ENCODE measurements at places on chromosomes 3 and 15.

- no peak for DNase-seq
Observed at GRCh38 chr15:91891788-91892345, 38.4 kb downstream of the SLCO3A1 start.

- no peak for DNase-seq
Observed at GRCh38 chr3:63309768-63310167, 31.7 kb downstream of the SYNPR start.

- no peak for DNase-seq
Observed at GRCh38 chr3:73423116-73423515, 201.6 kb downstream of the PDZRN3 start.

DNA sequence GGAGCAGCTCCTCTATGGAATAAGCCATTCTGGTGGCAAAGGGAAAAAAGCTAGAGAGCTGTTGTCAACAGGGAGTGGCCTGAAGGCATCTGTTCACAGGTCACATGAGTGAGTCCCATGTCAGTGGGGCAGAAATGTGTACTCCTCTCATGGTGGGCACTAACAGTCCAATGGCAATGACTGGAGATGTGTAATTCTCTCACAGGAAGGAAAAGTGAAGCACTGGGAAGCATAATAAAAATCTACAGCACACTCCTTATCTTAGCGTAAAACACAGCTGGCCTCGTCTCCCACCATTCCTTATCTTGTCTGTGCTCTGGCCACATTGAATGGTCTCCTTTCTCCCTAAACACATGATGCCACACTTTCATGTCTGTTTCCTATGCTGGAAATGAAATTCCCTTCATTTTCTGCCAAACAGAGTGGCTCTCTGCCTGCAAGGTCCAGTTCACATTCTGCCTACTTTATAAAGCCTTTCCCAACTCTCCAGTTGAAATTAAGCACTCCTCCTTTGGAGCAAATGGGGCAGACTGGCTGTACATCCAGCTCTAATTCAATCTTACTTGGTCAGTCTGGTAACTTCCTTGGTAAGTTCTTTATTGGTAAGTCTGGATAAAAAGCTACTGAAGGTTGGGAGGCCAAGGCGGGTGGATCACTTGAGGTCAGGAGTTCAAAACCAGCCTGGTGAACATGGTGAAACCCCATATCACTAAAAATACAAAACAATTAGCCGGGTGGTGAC lies 139.8 kb downstream of the RPL22L1 start:
- no peak for DNase-seq

DNA sequence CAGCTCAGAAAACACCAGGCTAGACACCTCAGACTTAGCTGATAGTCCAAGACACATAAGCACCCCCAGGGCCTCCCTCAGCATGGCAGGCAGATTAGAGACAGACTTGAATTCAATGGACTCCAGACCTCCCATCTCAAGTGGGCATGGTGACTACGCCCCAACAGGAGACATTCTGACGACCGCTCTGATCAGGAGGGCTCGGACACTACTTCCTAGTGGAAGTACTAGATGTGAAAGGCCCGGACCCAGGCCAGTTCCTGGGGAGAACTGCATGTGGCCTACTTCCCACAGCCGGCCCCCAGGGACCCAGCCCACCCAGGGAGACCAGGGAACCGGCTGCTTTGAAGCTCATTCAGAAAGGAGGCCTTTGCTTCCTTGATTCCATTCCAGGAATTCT lies 16.9 kb downstream of the POC1A start:
- DNase-seq = no peak

DNA sequence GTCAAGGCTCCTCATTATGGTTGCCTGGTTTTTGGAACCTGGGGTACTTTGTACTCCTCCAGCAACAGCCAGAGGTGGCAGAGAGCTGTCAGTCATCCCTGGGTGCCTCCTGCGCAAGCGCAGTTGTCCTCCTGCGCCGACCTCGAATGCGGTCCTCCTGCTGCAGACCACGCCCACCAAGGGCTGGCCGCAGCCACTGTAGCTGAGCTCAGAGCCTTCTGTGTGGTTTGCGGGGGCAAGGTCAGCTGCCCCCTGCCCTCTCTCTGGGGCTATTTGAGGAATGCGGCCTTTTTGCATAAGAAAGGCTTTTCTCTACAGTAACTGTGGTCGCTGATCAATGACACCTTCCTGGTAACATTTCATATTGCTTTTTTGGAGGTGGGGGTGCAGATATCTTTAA lies 131.3 kb upstream of the SNRPN start:
- no peak for DNase-seq

DNA sequence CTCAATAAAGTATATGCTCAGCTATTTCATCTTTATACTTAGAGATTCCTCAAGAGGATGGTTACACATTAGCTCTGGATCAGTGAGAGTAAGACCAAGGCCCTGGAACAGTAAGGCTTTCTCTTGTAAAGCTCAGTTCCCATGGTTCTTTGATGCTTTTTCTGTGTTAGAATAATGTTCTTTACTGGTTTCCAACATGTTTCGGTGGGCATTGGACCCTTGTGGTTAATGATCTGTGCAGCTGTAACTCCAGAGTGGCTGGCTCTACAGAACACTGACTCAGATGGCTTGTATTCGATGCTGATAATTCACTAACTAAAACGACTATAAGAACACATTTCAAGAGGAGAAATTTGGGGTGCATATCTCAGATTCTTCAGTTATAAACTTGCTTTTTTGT lies 114.7 kb downstream of the AKAP13 start:
- DNase-seq = no peak

DNA sequence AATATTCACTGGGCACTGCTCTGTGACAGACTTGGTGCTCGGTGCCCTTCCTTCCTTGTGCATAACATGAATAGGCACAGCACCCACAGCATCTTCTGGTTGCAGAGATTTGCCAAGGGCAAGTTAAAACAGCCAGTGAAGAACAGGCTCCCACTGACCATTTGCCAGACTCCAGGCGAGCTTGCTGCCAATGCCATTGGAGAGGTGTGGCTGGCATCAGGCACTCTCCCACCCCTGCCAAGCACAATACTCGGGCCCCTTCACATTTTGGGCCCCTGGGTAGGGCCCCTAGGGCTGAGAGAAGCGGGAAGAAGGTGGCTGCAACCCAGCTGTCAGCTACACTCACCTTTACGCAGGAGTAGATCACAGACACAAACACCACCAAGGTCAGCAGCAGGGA lies 112.1 kb downstream of the SEC22A start:
- DNase-seq = no peak

DNA sequence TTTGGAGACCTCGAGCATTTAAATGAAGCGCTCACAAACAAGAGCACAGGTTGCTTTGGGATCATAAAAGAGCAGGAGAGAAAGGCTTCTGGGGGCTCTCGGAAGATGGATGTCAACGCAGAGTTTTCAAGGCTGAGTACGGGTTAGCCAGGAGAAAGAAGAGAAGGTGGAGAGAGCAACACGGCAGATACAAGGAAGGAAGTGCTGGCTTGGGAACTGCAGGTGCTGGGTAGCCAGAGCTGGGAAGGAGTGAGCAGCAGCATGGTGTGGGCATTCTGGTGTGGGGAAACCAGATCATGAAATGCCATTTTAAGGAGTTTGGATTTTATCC lies 580 bp upstream of the RUBCN start:
- no peak for DNase-seq

- DNase-seq = no peak
Observed at GRCh38 chr15:72307026-72307425, 12.9 kb downstream of the CELF6 start.

DNA sequence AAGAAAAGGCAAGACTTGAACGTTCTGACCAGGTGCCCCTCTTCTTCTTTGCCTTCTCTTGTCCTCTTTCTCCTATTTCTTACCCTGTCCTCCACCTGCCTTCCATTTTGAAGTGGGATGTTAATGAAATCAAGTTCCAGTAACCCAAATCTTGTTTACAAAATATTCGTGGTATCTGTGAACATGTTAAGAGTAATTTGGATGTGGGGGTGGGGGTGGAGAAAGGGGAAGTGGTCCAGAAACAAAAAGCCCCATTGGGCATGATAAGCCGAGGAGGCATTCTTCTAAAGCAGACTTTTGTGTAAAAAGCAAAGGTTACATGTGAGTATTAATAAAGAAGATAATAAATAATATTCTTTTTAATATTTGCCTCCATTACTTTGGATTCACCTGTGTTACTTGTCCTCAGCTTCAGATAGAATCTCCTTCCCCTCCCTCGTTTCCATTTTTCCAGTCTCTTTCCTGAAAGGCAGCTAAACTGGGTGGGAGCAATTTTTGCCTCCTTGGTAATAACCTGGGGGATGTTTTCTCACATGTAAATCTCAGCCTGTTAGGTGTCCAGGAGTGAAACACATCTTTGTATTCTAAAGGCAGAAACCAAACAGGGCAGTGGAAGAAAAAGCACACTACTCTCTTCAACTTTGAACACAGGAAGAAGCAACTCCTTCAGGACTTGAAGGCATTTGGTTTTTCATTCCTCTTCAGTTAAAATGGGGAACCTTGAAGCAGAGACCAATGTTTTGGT lies 3.2 kb downstream of the CHST2 start:
- DNase-seq = no peak

DNA sequence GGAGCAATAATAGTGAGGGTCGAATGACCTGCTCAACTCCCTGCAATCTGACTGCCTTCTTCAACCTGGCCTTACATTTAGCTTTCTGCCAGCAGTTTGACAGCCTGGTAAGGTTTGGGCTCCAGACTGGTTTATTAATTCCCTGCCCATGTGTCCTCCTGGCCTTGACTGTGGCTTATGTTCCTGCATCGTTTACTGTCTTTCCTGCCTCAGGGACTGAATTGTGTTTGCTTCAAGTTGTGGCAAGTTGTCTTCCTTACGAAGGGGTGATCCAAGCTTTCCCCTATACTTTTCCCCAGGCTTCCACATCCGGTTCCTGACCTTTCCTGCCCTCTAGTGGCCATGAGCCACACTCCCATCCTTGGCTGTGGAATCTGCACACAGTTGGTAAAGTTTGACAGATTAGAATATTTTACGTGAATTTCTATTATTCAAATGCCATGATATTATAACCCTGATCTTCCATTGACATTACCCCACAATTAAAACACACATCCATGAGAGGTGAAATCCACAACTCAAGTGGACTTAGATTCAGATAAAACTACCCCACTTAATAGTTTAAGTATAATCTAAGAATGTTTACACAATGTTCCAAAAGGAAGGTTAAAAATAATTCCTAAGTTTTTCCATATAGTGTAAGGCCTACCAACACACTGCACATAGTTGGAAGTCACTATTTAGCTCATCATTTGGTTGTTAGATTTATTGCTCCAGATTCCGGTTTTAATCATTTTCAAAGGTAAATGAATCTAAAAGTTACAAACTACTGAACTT lies 95.7 kb downstream of the NEDD4 start:
- DNase-seq = no peak

GRCh38 chr15:83762367-83762766 lies 108.4 kb downstream of the ADAMTSL3 start:
- DNase-seq = no peak

GRCh38 chr3:150737874-150738679 lies 24.9 kb downstream of the SIAH2 start:
- no peak for DNase-seq

GRCh38 chr15:41804361-41804760 lies 23.5 kb upstream of the JMJD7 start:
- no peak for DNase-seq

DNA sequence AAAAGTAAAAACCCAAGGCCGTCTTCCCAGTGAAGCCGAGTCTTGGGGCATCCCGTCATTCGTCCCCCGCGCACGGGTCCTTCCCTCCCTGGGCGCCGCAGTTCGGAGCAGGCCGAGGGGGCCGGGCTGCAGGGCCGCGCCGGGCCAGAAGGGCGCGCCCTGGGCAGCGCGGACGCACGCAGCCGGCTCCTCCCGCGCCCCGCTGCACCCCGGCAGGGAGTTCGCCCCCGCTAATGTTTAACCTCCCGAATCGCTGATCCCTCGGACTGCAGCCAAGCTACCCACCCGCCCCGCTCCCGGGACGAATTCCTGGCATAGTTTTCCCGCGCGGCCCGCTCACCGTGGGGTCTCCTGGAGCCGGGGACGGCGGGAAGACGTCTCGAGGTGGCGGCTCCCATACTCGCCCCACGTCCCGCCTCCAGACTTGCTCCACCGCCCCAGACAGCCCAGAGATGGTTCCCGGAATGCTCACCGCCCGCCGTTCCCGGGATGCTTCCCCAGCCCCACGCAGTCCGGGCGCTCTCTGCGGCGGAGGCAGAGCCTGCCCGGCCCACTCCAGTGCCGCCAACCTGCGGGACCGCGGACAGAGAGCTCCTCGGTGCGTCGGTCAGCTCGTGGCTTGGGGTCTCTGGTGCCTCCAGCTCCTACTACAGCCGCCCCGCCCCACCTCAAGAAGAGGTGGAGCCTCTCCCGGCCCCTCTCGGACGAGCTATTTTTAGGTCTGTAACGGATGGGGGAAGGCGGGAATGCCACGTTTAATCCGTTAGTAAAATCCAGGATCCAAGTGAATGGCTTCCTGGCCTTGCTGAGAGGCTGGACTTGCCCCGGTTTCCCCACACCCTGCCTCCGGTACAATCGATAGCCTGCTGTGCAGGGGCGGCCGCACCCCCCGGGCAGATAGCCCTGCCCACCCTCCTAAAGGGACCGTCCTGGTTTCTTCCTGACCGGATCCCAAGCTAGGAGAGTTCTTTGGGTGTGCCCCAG lies at the start of gene DZIP1L:
DZIP1L (minus strand) TSS at position 621 of the 984 bp plus-strand sequence. CDS start 11,637 bp downstream, outside the sequence.
- DNase-seq = peak; percentile 74

- no peak for DNase-seq
Observed at GRCh38 chr3:39135170-39135805, 18.1 kb downstream of the CSRNP1 start.

- DNase-seq = no peak
Observed at GRCh38 chr15:78726870-78727551, 84.3 kb downstream of the ADAMTS7 start.

DNA sequence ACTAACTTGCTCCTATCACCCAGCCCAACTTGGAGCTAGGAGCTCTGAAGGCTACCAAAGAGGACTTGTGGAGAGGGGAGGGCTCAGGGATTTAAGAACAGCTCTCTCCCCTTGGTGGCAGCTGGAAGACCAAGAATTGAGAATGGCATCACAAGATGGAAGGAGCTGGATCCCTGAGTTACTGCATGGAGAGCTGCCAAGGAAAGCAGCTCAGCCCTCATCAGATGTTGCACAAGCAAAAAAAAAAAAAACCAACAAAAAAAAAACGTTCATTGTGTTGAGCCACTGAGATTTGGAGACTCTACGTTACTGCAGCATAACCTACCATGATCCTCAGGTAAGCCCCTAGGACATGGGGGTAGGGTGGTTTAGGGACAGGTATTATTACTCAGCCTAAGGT lies 41.0 kb downstream of the ITGB5 start:
- DNase-seq = no peak

DNA sequence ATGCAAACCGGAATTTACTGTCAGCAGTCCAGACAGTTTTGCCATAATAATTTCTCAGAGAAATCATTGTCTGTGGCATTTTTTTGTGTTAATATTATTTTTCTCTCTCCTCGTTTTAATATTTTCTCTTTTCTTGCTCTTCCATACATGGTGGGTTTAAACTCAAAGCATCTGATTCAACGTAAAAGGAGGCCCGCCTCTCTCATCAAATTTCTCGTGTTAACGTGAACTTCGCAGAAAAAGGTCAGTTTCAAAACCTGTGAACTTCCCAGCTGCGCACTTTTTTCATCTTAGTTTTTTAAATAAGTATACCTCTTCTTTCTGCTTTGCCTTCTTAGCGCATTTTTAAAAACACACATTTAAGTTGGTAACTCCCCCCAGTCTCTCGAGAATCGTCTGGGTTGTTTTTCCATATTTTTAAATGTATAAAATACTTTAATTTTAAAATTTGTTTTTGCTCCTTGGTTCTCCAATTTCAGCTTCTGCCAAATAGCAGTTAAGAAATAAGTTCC lies 9.1 kb downstream of the SHOX2 start:
- DNase-seq = no peak

GRCh38 chr3:158925021-158925420 lies 123.2 kb downstream of the MFSD1 start:
- no peak for DNase-seq

GRCh38 chr15:62783303-62783957 lies 259.1 kb upstream of the TPM1 start:
- DNase-seq = peak; percentile 51
